NCI-H1436 (cell line): ENCODE measurements at places on chromosomes 3 and 15.

- no peak for DNase-seq
Observed at GRCh38 chr15:64355348-64355943, 527 bp downstream of the CSNK1G1 start.

DNA sequence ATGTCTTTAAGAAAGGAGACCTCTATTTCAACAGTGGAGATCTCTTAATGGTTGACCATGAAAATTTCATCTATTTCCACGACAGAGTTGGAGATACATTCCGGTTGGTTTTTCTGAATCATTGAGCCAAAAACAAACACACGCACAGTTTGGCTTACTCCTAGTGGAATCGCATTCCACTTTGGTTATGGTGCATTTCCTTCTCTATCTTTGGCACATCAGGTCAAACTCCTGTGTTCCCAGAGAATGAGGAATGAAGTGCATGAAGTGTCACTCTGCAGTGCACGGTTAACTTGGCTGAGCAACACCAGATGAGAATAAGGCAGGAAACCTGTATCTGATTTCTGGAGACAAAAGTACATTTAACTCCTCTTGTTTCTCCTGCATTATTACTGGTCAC, 38.5 kb downstream of the HDC start:
- DNase-seq: no peak

DNA sequence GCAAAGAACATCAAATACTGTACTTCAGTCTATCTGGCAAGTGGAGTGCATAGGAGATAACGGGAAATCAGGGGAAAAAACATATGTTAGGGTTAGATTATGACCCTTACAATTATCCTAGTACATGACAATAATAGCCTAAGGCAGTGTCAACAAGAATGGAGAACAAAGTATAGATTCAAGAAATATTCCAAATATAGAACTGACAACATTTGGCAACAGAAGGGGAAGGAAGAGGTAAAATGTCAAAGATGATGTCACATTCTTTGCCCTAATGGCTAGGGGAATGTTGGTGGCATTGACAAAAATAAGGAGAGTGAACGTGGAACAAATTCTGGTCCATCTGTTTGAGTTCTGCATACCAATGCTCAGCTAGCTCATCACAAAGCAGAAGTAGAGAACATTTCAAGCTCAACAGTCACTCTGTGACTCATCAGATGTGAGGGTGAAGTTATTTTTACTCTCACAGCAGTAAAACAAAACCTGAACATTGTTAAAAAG, 15.5 kb upstream of the ATP8B4 start:
- no peak for DNase-seq

- no peak for DNase-seq
Observed at GRCh38 chr3:196207833-196208607, 3.2 kb downstream of the ZDHHC19 start.

GRCh38 chr15:55221090-55222011, 24.6 kb upstream of the RSL24D1 start:
- no peak for DNase-seq

DNA sequence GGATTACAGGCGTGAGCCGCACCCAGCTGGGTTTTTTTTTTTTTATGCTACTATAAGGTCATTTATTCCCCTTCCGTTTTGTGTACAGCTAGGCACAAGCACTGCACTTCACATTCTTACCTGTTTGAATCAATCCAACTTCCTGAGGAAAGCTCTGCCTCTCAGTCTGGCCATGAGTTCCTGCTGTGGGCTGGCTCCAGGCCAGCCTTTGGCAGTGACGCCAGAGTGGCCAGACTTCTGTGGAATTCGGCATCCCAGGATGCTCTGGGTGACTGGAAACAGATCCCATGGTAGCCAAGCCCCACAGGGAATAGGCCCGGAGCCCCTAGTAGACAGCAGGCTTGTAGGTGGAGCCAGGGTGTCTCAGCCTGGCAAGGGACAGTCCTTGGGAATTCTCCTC, 21.5 kb upstream of the TIMP4 start:
- DNase-seq: no peak

DNA sequence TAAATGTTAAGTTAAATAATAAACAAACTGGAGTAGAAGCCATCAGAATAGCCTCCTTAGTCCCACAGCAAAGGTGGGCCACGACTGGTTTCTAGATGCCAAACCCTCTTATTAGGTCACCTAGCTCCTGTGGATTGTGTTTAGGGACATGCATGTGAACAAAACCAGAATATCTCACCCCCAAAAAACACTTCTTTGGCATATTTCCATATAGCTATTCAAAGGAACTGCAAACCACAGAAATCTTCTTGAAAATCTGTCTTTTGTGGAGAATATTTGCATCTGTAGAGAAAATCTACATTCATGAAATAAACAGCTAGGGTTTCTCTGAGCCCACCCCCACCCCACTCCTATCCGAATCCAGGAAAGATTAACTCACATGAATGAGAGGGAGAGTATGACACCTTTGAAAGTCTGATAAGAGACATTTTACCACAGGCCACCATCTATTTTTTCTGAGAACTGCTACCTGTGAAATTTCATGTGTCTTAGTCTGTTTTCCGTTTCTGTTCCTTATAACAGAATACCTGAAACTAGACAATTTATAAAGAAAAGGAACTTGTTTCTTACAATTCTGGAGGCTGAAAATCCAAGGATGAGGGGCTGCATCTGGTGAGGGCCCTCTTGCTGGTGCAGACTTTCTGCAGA, 159.4 kb downstream of the NEK10 start:
- DNase-seq: no peak

DNA sequence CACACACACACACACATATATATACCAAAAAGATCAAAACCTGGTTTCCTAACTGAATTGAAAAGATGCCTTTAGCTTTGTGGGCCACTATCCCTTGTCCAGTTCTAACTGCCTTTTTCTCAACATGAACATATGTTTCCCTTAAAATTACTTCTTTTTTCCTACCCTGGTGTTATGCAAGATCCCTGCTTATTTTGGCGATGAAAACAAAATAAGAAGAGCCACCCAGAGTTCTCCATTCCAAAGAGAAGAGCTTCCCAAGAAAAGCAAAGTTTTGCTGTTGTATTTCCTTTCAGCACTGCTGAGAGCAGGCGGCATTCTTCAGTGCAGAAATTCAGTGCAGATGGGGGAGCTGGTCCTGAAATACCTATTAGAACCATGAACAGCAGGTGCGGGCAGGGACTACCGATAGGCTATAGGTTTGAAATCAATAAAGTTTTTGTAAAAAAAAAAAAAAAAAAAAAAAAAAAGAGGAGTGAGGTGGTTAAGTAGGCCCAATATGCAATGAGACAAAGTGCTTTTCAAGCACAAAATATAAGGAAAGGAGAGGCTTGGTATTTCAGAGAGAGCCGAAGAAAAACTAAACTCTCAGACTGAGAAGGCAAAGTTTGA, 238.0 kb downstream of the FOXP1 start:
- no peak for DNase-seq

- DNase-seq: no peak
Observed at GRCh38 chr3:58563386-58564035, 13.7 kb downstream of the FAM107A start.

DNA sequence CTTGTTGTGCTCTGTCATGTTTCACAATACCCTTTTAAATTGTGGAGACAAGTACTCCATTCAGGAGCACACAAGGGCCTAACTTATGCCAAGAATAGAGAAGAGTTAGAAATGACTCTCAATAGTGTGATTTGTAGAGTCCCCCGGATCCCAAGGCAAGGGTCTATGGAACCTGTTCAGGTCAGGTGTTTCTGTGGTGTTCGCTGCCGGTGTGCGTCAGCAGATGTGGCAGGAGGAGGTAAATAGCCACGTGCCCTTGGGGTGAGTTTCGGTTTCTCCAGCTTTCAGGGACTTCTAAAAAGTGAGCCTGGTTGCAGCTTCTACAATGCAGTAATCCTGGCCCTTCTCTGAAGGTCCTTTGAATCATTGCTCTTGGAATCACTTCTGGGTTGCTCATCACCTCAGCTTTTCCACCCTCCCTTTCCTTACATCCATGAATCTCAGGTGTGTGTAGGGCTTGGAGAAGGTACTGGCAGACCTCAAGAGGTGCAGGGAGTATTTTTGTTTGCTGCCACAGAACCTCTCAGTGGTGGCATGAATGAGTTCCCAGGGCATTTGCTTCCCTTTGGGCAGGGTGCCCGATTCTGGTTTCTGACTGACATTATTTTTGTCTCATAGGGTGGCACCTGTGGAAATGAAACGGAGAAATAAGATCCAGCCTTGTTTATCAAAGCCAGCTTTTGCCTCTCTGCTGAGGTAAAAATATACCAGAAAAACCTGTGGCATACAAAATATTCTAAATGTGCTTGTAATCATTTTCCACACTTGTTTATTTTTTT, 7.3 kb downstream of the ST3GAL6 start:
- DNase-seq: no peak

- DNase-seq: no peak
Observed at GRCh38 chr3:35648347-35648746, 9.0 kb downstream of the ARPP21 start.

DNA sequence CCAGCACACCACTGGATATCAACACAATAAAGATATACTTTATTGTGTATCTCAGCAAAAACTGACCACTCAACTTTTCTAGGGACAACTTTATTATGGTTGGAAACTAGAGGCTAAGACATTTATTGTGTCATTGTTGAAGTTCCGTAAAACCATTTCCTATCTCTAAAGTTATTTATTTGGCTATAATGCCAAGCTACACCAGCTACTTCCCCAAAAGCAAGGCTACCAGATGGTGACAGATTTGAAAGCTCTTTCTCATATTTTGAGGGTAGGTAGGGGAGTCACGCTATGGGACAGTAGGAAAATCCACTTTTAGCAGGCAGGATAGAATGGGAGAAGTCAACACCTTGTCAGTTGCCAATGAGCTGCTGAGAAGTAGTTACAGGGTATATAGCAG, 834.6 kb upstream of the CFAP20DC start:
- no peak for DNase-seq

DNA sequence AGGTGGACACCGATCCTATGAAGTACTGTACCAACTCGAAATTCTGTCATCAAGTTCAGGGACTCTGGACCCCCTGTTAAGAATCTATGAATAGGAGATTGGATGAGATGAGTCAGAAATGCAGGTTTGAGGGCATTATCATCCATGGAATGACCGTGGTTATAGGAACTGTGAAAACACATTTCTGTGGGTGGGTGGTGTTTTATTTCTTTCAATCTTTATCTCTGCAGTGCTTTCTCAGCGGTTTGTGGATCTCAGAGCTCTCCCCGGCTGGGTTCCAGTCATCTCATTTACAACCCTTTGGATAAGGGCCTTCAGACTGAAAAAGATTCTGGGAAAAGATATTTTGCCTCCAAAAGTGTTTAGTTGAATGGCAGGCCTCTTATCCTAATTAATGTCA, 5.4 kb upstream of the ABHD17C start:
- DNase-seq: no peak

- DNase-seq: no peak
Observed at GRCh38 chr15:69074843-69075224, 60.3 kb downstream of the NOX5 start.

DNA sequence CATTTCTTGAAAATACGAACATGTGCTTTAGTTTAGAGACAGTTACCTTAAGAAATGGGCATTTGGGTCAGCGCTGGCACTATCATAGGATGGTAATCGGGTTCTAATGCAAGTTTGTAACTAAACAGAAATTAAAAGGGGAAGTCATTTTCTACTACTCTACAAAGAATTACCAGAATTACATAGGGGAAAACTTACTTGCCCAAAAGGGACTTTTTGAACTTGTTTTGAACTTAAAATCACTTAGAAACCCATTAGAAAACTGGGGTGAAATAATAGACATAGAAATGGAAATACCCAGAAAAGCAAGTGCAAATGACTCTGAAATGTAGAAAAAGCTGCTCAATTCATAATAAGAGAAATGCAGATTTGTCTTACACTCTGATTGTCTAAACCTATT, 44.9 kb downstream of the SPATA16 start:
- no peak for DNase-seq

DNA sequence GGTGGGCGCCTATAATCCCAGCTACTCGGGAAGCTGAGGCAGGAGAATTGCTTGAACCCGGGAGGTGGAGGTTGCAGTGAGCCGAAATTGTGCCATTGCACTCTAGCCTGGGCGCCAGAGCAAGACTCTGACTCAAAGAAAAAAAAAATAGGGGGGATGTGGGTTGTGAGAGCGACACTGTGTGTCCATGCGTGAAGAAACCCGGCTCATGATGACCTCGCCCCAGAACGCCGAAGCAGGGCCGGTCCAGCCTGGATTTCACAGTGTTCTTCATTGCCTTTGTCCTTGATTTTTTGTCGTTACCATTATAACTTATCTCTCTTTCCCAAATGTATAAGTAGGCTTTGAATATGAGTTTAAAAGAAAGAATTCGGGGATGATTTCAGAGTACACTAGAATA, 128.7 kb downstream of the PGPEP1L start:
- no peak for DNase-seq

DNA sequence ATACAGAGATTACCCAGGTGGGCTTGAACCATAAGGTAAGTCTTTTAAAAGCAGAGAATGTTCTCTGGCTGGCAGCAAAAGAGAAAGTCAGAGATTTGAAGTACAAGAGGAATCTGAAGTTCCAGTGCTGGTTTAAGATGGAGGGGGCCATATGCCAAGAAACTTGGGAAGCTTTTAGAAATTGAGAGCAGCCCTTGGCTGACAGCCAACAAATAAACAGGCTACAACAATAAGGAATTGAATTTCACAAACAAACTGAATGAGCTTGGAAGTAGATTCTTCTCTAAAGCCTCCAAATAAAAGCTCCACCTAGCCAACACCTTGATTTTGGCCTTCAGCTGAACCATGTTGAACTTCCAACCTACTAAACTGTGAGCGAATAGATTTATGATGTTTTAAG, 85.7 kb downstream of the TRIM42 start:
- DNase-seq: no peak

DNA sequence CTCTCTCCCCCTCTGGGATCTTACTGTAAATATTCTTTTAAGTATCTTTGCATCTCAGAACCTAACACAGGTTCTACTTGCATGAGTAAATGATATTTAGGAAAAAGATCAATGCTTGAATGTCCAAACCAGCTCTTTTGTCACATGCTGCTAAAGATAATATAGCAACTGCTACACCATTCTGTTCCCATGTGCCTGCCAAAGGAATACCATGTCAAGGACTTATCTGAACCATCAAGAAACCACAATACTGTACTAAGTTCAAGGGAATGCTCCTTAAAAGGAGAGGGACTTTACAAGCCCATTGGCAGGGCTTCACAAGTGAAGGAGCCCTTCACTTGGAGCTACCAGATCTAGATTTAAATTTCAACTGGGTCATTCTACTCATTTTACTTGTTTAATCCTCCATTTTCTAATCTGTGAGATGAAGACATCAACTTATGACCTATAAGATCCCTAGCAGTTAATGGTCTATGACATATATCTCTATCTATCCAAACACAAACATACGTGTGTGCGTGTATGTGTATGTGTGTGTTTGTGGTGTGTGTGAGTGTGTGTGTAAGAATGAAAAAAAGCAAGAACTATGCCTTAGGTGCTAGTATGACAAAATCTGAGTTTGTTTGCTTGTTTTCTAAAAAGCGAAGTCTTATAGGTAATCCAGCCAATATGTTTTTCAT, 13.0 kb upstream of the SEC62 start:
- DNase-seq: no peak

- no peak for DNase-seq
Observed at GRCh38 chr3:56423661-56424099, 44.6 kb downstream of the ERC2 start.

GRCh38 chr3:9869955-9870354, 10.1 kb downstream of the CIDEC start:
- no peak for DNase-seq
